Tibial artery (tissue), 4 donors: ENCODE measurements at places on chromosomes 1 and 21.

GRCh38 chr1:58804853-58805565 is 21.2 kb upstream of the JUN start:
- no peak overlapping the region for H3K27ac ChIP-seq
- no peaks in the 10 kb centered on the region for H3K27me3 ChIP-seq
- H3K36me3 ChIP-seq = no peaks in the 10 kb centered on the region
- H3K4me1 ChIP-seq = peaks cover 9% of the 10 kb centered on the region
- no peak overlapping the region for H3K4me3 ChIP-seq

DNA sequence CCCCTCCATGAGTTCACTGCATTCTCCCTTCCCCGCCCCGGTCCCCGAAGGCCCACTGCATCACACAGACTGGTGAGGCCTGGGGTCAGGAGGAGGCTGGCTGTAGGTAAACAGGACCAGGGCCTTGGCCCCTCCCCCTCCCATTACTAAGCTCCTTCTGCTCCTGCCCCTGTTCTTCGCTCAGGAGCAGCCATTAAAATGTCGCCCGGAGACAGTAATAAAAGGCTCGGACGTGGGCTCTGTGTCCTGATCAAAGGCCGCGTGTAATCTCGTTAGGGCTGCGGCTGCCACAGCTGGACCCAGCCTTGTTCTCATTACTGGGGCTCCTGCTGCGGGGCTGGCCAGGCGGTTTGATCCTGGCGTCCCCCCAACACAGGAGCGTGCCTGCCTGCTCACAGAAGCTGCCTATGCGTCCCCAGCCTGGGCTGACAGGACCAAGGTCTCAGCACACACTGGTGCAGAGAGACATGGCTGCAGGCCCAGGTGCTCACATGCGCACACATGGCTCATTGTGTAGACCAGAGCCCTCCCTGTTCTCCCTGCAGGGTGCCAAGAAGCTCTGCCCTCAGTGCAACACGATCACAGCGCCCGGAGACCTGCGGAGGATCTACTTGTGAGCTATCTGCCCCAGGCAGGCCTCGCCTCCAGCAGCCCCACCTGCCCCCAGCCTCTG is 24.0 kb downstream of the TMEM53 start:
- H3K4me3 ChIP-seq = no peak overlapping the region
- no peak for DNase-seq
- H3K27me3 ChIP-seq = no peaks in the 10 kb centered on the region
- no peak overlapping the region for H3K27ac ChIP-seq

DNA sequence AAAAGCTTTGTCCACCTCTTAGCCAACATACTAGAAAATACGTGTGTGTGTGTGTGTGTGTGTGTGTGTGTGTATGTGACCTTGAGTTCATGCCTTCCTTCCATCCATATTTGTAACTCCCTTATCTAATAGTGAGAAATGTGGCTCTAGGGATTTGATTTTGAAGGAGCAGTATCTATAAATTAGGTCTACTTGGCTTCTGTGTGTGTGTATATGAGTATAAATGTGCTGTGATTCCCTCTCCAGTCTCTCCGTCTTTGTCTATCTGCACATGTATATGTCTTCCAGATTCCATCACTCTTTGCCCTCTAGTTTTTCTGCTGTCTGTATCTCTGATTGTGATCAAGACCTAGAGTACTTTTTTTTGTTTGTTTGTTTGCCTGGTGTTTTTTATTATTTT is 11.9 kb upstream of the NBL1 start:
- no peak for DNase-seq
- peaks cover 2% of the 10 kb centered on the region for H3K4me1 ChIP-seq
- H3K27ac ChIP-seq = no peak overlapping the region

- no peaks in the 10 kb centered on the region for H3K27me3 ChIP-seq
- no peak for DNase-seq
- no peaks in the 10 kb centered on the region for H3K4me1 ChIP-seq
- no peak overlapping the region for H3K4me3 ChIP-seq
- H3K27ac ChIP-seq = no peak overlapping the region
Measured at GRCh38 chr1:25829046-25829445, 9.3 kb downstream of the MTFR1L start.

GRCh38 chr1:104592926-104593325 is 843.2 kb downstream of the AMY1C start:
- no peaks in the 10 kb centered on the region for H3K27me3 ChIP-seq
- no peak overlapping the region for H3K27ac ChIP-seq
- DNase-seq = no peak
- H3K4me1 ChIP-seq = no peaks in the 10 kb centered on the region
- no peak overlapping the region for H3K4me3 ChIP-seq
- no peaks in the 10 kb centered on the region for H3K36me3 ChIP-seq

GRCh38 chr1:201560328-201561194 is 21.6 kb downstream of the NAV1 start:
- H3K4me1 ChIP-seq = peaks cover 8% of the 10 kb centered on the region
- DNase-seq = no peak
- no peaks in the 10 kb centered on the region for H3K27me3 ChIP-seq

DNA sequence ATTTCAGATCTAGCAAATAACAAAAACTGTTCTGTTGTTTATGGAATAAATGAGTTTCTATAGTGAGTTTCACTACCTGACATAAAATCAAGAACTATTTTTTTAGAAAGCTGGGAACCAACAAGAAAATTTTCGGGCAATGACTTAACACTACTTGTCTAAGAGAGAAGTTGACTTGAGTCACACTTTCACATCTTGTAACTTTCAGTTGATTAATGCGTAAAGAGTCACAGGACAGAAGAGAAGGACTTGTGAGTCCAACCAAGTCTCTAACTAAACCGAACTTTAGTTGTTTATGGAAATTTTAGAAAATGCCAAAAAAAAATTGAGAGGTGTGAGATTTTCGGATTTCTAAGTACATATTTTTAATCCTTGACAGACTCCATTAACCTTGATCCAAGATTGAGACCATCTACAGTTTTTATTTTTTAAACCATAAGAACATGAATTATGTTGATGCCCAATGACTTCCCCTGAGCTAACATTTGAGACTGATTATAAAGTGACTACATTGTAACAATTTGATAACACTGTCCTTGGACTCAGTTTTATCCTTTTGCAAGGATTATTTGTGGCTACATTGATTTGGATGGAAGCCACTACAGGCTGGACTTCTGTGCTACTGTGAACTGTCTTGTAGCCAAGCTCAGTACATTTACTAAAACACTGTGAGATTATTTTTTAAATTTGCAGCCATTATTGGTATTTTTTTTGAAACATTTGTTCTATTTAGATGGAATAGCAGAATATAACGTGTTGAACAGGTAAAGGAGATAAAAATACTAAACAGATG is 284.0 kb downstream of the PTPRC start:
- H3K36me3 ChIP-seq = no peaks in the 10 kb centered on the region
- no peaks in the 10 kb centered on the region for H3K27me3 ChIP-seq
- H3K4me1 ChIP-seq = no peaks in the 10 kb centered on the region

DNA sequence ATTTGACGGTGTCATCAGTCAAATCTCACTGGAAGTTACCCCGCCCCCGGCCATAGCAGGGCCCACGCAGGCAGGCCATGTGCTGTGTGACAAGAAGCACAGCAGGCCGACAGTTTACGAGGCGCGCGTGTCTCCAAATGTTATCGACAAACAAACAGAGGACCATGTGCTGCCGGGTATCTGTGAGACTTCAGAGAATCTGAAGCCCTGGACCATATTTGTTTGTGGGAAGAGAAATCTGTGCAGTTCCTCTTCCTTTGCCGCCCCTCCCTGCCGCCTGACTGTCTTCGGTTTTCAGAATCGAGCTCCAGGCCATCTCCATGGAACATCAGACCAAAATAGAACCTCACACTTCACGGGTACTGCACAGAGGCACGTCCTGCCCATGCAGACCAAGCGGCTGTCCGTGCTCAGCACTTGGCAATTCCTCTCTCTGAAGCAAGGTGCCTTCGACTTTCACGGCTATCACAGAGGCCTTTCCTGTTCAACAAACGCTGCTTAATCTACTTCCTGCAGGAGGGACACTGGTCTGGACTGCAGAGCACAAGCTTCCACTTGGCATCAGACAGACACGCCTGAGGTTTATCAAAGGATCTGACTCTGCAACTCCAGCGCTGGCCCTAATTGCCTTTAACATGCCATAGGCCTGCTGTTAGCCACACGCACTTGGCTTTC is 135.7 kb upstream of the KRTAP19-8 start:
- no peak overlapping the region for H3K4me3 ChIP-seq
- peak; percentile 72 for DNase-seq
- no peaks in the 10 kb centered on the region for H3K27me3 ChIP-seq

DNA sequence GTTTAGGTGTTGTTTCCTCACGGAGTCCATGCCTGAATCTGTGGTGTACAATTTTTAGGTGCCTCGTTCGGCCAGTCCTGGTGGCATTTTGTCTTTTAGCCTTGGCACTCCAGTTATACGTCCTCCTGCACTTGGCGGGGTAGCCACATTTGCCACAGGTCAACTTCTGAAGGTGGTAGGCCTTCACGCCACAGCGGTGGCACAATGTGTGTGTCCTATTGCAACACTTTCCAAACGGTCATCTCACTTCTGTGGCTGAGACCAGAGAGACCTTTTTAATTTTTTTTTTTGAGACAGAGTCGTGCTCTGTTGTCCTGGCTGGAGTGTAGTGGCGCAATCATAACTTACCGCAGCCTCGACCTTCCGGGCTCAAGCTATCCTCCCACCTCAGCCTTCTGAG is 49.1 kb downstream of the CAMTA1 start:
- peaks cover 47% of the 10 kb centered on the region for H3K4me1 ChIP-seq
- no peak overlapping the region for H3K27ac ChIP-seq
- no peak for DNase-seq
- no peaks in the 10 kb centered on the region for H3K27me3 ChIP-seq
- H3K36me3 ChIP-seq = no peaks in the 10 kb centered on the region
- H3K4me3 ChIP-seq = no peak overlapping the region

- H3K4me3 ChIP-seq = no peak overlapping the region
- no peaks in the 10 kb centered on the region for H3K4me1 ChIP-seq
- H3K36me3 ChIP-seq = no peaks in the 10 kb centered on the region
Measured at GRCh38 chr1:178613271-178613945, 100.5 kb downstream of the TEX35 start.

- H3K27me3 ChIP-seq = peaks cover 61% of the 10 kb centered on the region
- no peak for DNase-seq
- H3K27ac ChIP-seq = no peak overlapping the region
- no peaks in the 10 kb centered on the region for H3K36me3 ChIP-seq
Measured at GRCh38 chr1:3685222-3685621, 32.9 kb downstream of the TP73 start.

GRCh38 chr1:29532285-29532684 is 296.0 kb downstream of the PTPRU start:
- peaks cover 9% of the 10 kb centered on the region for H3K27me3 ChIP-seq
- no peak overlapping the region for H3K4me3 ChIP-seq
- H3K4me1 ChIP-seq = no peaks in the 10 kb centered on the region
- no peaks in the 10 kb centered on the region for H3K36me3 ChIP-seq
- DNase-seq = peak; percentile 27

DNA sequence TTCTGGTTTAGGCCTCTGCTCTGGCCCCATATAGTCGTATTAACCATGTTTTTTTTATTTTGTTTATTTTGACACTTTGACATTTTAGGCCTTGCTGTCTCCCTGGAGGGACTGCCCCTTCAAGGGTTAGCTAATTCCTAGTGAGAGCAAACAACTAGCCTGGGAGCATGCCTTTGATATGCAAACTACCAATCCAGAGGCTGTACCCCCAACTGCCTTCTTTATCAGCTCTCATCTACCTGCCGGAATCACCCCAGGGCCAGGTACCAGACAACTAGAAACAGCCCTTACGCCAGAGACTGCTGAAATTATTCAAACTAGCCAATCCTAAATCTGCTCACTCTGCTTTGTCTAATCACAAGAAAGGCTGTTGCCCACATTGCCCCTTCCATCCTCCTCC is 13.0 kb upstream of the ST6GALNAC5 start:
- H3K36me3 ChIP-seq = no peaks in the 10 kb centered on the region
- H3K4me3 ChIP-seq = no peak overlapping the region
